ENCODE measurements at places on chromosomes 13 and 19. TPM values are rescaled to one million over a fixed set of nuclear protein-coding genes. Genes with fewer than 3 reads are reported as not detected.

Gene ZNF628
- 6.3 TPM for total RNA-seq

Gene ANKLE1
- total RNA-seq = 3.7 TPM

Gene FCER2
- not detected for total RNA-seq

Gene CEBPA
- total RNA-seq = 0.51 TPM

Gene ELSPBP1
- not detected for total RNA-seq

Gene ZSWIM9
- 10.8 TPM for total RNA-seq

Gene MPHOSPH8
- 49.6 TPM for total RNA-seq

Gene KLK14
- 0.93 TPM for total RNA-seq

Gene NUFIP1
- 6.5 TPM for total RNA-seq

Gene VPS36
- total RNA-seq = 51.9 TPM

Gene SULT2B1
- 0.32 TPM for total RNA-seq

Gene KCNRG
- 0.59 TPM for total RNA-seq

Gene CLIP3
- total RNA-seq = 3.8 TPM

Gene C13orf42
- not detected for total RNA-seq

Gene CCL25
- total RNA-seq = 0.59 TPM

Gene S1PR5
- not detected for total RNA-seq

Gene AMH
- 5.4 TPM for total RNA-seq

Gene ZNF709
- total RNA-seq = 1.6 TPM

Gene SLC39A3
- 36.0 TPM for total RNA-seq

Gene OSCAR
- total RNA-seq = not detected

Gene CACNA1A
- total RNA-seq = 1.7 TPM

Gene DCLK1
- total RNA-seq = not detected

Gene ICAM5
- total RNA-seq = 0.10 TPM

Gene CCDC169
- total RNA-seq = not detected

Gene SULT2A1
- total RNA-seq = not detected

Gene ZNF555
- total RNA-seq = 1.2 TPM

Gene NOVA2
- total RNA-seq = 0.51 TPM

Gene FGF22
- not detected for total RNA-seq

Gene HTR2A
- not detected for total RNA-seq

Gene SLC10A2
- total RNA-seq = not detected

Gene AMER2
- not detected for total RNA-seq

Gene CHMP2A
- 139 TPM for total RNA-seq

Gene SLC25A15
- total RNA-seq = 9.4 TPM

Gene HCST
- 108 TPM for total RNA-seq

Gene AXL
- total RNA-seq = 0.17 TPM

Gene STOML3
- total RNA-seq = not detected

Gene ZNF85
- 10.4 TPM for total RNA-seq

Gene OR7A5
- total RNA-seq = not detected

Gene STAP2
- 19.1 TPM for total RNA-seq

Gene DNAAF3
- total RNA-seq = not detected

Gene FAM124A
- 0.61 TPM for total RNA-seq

Gene BRSK1
- 10.0 TPM for total RNA-seq

Gene STXBP2
- total RNA-seq = 152 TPM

Gene IZUMO4
- 19.1 TPM for total RNA-seq

Gene YJU2
- 31.3 TPM for total RNA-seq

Gene BRME1
- 9.8 TPM for total RNA-seq

Gene RASGRP4
- 0.86 TPM for total RNA-seq
